Suprapubic skin (tissue), 4 donors: ENCODE measurements at places on chromosomes 6 and 20. TPM values are rescaled to one million over a fixed set of nuclear protein-coding genes. Genes with fewer than 3 reads are reported as not detected.

GRCh38 chr20:5372371-5372770 lies 55.6 kb upstream of the PROKR2 start:
- DNase-seq, result no peak

- no peak for DNase-seq
Measured at GRCh38 chr6:104212977-104213668, 646.6 kb downstream of the HACE1 start.

- no peak for DNase-seq
Measured at GRCh38 chr20:15703171-15703911, 869.9 kb downstream of the KIF16B start.

GRCh38 chr6:169829786-169830185 lies 78.4 kb downstream of the ERMARD start:
- no peak for DNase-seq

DNA sequence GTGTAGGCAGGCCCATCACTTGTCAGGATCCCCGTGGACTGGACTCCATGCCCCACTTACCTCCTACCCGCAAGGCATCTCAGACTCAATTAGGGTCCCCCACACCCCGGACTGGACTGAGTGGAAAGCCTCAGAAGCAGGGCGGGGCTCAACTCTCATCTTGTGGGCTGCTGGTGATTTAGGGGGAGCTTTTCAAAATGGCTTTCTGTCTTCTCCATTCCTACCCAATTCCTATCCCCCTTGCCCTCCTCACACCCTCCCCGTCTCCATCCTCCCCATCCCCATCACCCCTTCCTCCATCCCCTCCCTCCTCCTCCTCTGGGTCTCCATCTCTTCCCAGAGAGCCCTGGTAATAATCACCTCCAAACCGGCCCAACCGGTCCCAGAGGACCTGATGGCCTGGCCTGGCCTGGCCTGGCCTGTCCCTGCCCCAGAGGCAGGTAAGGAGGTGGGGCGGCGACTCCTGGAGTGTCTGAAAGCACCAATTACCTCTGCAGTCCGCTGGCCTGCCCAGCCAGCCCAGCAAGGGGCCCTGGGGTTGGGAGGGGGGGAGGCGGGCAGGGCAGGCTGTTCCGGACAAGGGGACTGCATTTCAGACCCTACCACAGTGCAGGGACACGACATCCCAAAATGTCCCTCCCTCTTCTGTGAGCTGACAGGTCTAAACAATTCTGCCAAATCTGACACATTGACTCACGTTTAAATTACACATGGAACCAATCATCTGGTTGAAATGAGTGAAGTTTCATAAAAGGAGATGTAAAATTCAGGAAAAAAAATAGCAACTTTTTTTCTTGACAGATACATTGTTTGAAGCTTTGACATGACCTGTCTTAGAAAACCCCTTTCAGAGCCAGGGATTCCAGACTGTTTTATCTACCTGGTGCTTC lies 24.8 kb downstream of the MAFB start:
- DNase-seq, result no peak

GRCh38 chr20:56722042-56722441 lies 92.9 kb downstream of the TFAP2C start:
- no peak for DNase-seq

SLC17A1 gene
- total RNA-seq, result not detected

- DNase-seq, result no peak
Measured at GRCh38 chr20:20561841-20562240, 150.6 kb downstream of the RALGAPA2 start.

DNAH8 gene
- total RNA-seq, result 0.04 TPM

DNA sequence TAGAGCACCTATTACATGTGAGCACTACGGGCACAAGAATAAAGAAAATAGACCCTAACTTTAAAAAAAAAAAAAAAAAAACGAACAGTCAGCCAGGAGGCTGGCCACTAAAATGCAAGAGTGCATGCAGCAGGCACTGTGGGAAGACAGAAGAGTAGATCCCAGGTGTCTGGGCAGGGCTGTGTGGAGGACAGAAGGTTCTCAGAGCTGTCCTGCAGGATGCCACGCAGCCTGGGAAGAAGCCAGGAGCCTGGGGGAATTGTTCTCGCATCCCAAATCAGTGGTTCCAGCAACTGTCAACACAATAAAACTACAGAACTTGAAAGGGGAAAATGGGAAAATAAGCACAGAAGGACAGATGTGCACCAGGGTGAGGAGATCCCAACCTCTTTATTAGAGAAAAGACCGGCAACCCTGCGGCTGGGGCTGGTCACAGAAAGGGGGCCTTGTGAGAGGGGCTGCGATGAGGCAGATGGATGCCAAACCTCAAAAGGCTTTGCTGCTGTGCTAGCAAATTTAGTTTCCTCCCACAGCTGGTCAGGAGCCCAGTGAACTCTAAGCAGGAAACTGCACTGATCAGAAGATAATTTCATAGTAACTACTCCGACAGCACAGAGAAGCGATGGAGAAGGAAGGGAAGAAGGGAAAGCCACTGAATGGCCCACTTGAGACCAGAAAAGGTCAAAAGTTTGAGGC lies 30.9 kb downstream of the MAP3K5 start:
- DNase-seq, result no peak

DNA sequence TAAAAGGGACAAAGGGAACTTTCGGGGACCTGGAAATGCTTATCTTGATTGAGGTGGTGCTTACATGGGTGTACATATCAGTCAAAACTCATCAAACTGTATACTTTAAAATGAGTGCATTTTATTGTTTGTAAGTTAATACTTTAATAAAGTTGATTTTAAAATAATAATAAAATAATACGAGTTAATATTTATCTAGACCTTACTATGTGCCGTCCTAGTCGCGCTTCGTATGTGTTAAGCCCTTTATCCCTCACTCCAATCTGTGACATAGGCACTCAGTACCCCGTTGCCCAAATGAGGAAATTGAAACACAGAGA lies 47.5 kb downstream of the PDYN start:
- no peak for DNase-seq

DNA sequence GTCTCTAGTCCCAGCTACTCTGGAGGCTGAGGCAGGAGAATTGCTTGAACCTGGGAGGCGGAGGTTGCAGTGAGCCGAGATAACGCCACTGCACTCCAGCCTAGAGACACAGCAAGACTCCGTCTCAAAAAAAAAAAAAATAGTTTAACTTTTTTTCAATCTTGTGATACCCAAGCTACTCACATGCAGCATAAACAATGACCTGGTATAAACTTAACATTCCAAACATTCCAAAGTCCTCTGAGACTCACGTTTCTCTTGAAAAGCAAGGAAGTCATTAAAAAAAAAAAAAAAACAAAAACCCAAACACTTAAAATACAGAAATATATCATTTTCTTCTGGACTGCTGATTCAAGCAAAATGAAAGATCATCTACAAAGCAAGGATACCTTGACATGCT lies 14.3 kb downstream of the CRNKL1 start:
- DNase-seq, result no peak
